ENCODE measurements at places on chromosomes 5 and 9.

- no peak for DNase-seq
Observed at GRCh38 chr9:69605406-69605805, 66.8 kb downstream of the APBA1 start.

GRCh38 chr5:150361301-150361700, 3.8 kb downstream of the TCOF1 start:
- no peak for DNase-seq

DNA sequence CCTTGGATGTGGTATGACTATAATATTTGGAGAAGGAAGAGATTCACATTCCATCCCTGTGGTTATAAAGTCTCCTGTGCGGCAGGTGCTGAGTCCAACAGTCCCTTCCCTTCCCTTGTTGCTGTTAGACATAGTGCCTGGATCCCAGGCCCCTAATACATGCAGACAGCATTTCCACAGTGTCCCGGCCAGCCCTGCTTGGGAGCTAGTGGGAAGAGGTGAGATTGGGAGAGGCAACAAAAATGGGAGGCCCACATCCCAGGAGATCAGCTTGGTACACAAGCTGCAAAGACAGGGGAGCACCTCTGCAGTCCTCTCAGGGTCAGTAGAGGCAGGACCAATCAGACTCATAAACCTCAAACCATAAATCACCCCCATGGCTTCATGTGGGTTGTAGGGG, 3.3 kb upstream of the NEURL1B start:
- no peak for DNase-seq

DNA sequence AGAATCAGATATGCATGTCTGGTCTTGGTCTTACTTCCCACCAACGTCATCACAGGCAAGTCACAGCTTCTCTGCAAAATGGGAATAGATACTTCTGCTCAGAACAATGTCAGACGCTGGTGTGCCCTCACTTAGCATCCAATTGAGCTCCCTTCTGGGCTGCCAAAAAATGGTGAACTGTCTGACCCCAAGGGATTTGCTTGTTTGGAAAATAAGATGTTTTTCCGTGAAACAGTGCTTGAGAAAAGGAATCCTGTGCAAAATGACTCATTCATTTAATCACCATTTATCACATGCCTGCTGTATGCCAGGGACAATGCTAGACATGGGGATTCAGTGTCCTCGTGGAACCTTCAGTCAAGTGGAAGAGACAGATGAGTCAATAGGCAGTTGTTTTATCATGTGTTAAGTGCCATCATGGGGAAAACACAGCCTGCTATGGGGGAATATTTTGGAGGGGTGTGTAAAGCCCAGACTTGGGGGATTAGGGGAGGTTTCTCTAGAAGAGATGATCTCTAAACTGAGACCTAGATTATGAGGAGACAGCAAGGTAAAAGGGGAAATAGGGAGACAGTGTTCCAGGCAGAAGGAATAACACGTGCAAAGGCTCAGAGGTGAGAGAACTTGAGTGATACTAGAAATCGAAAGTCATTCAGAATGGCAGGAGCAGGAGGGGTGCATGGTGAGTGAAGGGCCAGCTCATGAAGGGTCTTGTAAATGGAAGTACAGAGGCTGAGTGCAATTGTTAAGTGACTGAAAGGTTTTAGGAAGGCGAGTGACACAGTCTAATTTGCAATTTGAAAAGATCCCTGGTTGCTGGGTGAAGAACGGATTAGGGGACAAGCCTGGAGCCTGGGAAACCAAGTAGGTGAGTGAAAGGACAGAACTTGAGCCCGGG, 3.9 kb downstream of the NIPAL4 start:
- no peak for DNase-seq

GRCh38 chr5:33010846-33011245, 299.7 kb downstream of the NPR3 start:
- no peak for DNase-seq

DNA sequence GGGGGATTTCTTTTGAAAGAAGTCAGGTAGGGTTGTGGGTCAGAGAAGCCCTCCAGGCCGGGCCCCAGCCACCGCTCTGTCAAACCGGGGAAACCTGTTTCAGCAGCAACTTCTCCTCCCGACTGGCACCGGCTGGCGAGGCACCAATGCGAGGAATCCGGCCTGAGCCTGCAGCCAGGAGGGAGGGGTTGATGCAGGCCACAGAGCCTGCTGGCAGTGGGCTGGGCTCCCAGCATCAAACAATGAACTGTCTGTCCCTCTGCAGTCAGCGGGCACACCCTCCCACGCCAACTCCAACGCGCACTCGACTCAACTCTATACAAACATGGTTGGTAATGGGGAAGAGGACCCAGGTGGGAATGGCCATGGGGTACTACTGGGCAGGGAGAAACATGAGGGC, 12.1 kb downstream of the PCDH1 start:
- DNase-seq, result no peak

GRCh38 chr9:108761655-108762347, 94.0 kb downstream of the ACTL7B start:
- DNase-seq, result peak; percentile 35

- DNase-seq, result peak; percentile 64
Observed at GRCh38 chr9:75170898-75171360, 82.6 kb downstream of the OSTF1 start.

DNA sequence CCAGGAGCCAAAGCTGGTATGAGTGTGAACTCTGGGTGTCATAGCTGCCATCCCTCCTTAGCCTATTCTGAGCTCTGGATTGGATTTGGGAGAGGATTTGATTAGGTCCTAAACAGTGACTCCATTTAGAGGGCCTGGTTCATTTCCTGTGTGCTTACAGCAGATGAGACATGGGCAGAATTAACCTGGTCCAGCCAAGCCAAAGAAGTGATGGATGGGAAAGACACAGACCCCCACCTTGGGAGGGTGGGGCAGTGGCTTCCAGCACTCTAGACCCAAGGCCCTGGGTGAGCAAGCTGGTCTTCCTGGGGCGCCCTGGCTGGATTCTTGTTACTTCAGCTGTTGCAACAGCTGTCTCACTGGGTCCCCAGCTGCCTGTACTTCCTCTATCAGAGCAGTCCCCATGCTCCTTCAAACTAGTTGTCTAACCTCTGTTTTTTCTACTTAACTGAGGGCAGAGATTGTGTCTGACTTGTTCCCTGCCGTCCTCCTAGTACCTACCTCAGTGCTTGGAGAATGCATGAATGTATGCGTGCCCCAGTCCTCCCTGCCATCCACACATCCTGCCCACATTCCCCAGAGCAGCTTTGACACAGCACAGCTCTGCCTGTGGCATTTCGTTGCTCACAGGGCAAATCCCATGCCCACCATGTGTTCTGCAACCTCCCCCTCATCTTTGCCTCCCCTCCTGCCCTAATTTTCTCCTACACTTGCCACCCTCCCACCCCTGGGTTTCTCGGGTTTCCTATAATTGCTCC, 115.9 kb downstream of the RGS3 start:
- DNase-seq, result peak; percentile 87

- DNase-seq, result no peak
Observed at GRCh38 chr5:177304392-177305119, 957 bp downstream of the PRELID1 start.

GRCh38 chr9:95753762-95754465, 121.6 kb upstream of the ERCC6L2 start:
- no peak for DNase-seq

- no peak for DNase-seq
Observed at GRCh38 chr5:138602371-138603000, 27.3 kb upstream of the HSPA9 start.

GRCh38 chr5:118577621-118578020, 410.7 kb downstream of the DTWD2 start:
- DNase-seq, result no peak

GRCh38 chr5:83509540-83509939, 38.0 kb downstream of the VCAN start:
- no peak for DNase-seq

DNA sequence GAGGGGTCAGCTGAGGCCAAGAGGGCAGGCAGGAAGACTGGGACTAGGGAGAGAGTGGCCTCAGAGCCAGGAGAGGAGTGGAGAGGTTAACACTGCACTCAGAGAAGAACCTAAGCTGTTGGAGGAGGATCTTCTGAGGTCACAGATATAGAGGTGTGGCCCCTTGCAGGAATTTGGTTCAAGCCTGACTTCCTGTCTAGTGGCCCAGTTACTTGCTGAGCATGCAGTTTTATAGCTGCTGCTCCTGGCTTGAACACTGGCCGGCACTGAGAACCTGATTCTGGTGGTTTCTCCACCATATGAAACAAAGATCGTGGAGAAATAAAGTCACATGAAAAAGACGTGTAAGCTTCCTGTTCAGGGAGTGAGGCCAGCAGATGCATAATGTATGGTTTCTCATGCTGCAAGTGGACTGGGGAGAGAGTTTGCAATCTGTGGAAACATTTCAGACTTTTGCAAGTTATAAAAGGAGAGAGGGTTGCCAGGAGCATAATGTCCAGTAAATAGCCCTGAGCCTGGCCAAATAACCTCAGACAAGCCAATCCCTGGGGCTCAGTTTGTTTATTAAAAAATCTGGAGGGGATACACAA, 82.6 kb downstream of the GALNT10 start:
- peak; percentile 15 for DNase-seq

GRCh38 chr9:72254901-72255545, 105.8 kb downstream of the GDA start:
- DNase-seq, result no peak

GRCh38 chr5:15459200-15459599, 40.8 kb upstream of the FBXL7 start:
- DNase-seq, result no peak

DNA sequence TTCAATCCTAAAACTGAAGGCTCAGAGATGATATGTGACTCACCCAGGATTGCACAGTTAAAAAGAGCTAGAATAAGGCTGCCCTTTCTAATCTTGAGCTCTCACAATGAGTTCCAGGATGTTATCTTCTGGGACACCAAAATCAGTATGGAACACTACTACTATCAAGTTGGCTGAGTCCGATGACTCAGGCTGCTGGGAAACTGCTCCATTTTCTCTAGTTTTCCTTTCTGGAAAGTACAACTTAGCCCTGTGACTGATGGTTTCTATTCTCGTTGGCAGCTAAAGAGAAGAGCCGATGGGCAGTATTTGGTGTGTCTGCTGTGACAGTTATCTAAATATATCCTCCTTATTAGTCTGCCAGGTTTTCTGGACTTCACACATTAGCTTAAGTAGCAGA, 37.9 kb upstream of the DPYSL3 start:
- no peak for DNase-seq

- DNase-seq, result no peak
Observed at GRCh38 chr9:114745108-114745848, 60.6 kb downstream of the TNFSF15 start.

DNA sequence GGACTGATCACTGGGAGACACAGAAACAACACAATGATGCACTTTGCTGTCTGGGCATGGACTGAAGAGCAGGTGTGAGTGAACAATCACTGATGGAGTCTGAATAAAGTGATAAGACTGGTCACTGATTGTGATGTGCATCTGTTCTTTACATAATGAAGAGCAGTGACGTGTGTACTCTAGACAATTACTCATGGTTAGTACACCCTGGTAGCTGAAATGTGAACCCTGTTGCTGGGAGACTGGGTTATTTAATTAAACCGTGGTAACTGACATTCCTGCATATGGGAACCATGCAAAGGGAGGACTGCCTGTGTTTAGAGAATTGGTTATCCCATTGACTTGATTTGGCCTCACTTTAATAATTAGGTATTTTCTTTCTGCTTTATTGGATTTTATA, 202.9 kb downstream of the NR2F1-AS1 start:
- DNase-seq, result no peak

DNA sequence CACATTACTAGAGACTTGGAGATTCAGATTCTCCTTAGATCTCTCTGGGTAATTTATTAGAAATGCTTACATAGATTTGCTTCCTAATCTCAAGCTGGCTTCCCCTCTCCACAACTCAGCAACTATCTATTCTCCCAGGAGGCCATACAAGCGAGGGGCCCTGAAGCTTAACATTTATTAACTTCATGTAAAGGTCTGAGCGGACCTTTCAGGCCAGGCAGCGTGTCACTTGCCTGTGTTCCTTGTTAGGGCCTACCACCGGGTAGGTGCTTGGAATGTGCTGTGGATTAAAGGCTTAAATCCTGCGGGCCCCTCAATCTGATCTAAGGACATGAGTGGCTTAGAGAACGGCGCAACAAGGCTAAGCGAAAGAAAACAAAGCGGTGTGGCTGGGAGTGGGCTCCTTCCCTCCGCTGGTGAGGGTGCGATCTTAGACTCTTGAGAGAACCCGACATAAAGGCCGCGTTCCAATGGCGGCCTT, 712 bp upstream of the HSPA4 start:
- peak; percentile 43 for DNase-seq

DNA sequence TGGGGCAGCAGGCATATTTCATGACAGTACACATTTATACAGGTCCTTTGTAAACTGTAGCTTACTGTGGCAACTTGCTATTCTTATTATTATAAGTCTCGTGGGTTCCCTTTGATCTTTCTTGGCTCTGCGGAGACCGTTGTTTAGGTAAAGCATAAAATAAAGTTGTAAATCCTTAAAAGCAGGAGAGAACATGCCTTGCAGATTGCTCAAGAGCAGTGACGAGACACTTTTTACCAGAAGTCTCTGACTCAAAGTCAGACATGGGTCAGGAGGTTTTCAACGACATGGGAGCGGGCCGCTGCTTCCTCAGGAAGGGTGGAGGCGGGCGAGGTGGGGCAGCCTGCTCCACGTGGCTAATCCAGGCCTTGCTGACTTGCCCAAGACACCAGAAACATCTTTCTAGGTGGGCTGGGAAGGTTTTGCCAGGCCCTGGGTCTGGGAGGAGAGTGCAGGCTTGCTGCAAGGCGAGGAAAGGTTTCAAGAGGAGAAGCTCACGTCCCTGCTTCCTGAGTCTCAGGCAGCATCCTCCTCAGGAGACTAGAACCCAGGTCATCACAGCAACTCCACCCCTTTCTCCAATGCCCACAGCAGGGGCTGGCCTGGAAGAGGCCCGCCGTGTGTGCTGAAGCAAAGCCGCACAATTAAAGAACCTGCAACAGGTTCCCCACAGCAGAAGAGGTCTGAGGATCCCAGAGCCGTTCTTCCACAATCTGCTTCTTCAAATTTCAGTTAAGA, 6.5 kb downstream of the TBC1D2 start:
- peak; percentile 87 for DNase-seq

DNA sequence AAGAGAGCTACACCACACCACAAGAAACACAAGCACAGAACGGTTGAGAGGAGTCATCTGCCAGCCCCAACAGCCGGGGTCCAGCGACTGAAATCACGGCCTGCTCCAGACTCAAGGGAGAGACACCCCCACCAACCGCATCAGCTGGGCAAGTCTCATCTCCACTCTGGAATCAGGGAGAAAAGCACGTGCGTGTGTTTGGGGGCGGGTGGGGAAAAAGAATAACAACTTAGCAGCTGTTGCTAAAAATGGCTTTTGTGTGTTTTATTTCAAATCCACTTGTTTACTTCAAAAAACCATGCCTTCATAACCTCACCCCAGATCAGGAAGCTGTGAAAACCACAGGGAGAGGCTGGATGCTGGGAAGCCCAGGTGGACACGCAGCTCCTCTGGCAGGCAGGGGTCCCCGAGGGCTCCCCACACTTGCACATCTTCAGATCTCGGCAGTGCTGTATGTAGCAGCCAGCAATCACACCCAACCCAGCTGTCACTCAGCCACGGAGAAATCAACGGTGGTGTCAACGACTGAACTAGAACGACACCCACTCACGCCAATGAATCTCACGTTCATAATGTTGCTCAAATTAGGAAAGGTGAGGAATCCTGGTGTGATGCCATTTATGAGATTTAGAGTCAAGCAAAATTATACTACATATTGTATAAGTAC, 19.0 kb downstream of the PNPLA7 start:
- no peak for DNase-seq

Data from AML-193 (cell line).